ENCODE measurements at places on chromosomes 1 and 21.

- H3K4me3 ChIP-seq: no peak overlapping the region
- H3K4me1 ChIP-seq: peaks cover 9% of the 10 kb centered on the region
- H3K27me3 ChIP-seq: peaks cover 15% of the 10 kb centered on the region
- no peak for DNase-seq
Observed at GRCh38 chr1:3618531-3618880, 6.3 kb upstream of the TPRG1L start.

DNA sequence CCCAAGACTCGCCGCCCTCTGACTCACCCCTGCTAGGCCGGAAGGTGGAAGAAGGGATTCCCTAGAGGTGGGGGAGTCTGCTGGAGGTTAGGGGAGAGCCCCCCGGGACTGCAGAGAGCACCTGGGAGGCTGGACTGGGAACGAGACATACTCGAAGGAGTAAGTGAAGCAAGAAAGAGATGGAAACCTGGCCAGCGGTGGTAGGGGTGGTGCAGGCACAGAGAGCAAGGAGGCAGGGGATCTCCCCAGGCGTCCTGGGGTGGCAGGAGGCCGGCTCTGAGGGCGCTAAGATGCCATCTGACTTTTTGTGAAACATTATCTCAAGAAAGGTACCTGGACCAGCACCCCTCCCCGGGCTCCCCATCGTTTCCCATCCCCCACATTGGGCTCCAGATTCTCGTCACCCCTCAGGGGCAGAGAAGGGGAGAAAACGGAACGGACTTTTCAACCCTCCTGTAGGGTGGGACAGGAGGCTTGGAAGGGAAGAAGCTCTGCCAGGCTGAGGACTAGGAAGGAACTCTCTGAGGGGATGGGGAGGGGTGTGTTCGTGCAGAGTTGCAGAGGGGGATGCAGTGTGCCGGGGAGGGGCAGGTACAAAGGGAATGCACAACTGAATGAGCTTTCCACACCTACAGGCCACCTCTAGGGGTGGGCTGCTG lies 708 bp downstream of the CHRNB2 start:
- H3K27me3 ChIP-seq: peaks cover 31% of the 10 kb centered on the region
- H3K4me3 ChIP-seq: no peak overlapping the region
- DNase-seq: no peak
- H3K36me3 ChIP-seq: no peaks in the 10 kb centered on the region
- peaks cover 7% of the 10 kb centered on the region for H3K4me1 ChIP-seq
- no peak overlapping the region for H3K27ac ChIP-seq

- H3K4me1 ChIP-seq: no peaks in the 10 kb centered on the region
- no peak overlapping the region for H3K27ac ChIP-seq
- H3K36me3 ChIP-seq: no peaks in the 10 kb centered on the region
Observed at GRCh38 chr1:104795931-104796330, 1046.2 kb downstream of the AMY1C start.

- H3K27me3 ChIP-seq: peaks cover 5% of the 10 kb centered on the region
- H3K4me3 ChIP-seq: no peak overlapping the region
- peaks cover 2% of the 10 kb centered on the region for H3K4me1 ChIP-seq
- H3K36me3 ChIP-seq: peaks cover 7% of the 10 kb centered on the region
Observed at GRCh38 chr1:201460814-201461644, 8.0 kb downstream of the PHLDA3 start.

DNA sequence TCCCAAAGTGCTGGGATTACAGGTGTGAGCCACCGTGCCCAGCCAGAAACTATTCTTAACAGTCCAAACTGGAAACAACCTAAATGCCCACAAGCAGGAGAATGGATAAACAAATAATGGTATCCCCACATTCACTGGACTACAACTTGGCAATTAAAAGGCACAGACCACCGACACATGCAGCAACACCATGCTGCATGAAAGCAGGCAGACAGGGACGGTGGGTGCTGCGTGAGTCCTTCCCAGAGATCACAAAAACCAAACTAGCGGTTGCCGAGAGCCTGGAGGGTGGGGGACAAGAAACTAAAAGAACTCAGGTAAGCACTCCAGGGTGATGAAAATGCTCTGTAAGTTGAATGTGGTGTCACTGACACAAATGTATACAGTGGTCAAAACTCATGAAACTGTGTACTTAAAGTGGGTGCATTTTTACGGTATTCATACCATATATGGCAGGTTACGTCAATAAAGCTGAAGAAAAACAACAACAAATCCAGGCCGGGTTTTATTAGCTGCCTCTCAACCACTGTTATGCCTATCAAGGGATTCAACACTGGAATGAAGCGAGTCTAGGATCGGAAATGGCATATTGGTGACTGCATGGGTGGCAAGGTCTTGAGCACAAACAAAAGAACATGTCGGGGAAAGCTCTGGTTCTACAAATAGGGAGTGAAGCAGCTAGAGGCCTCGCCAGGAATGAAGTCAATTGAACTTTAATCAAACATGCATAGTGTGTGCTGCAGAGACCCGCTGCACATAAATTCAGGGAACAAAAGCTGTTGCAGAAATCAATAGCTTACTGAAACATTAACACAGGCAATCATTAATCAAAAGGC lies 52.4 kb downstream of the SLC45A1 start:
- peaks cover 6% of the 10 kb centered on the region for H3K36me3 ChIP-seq
- peaks cover 10% of the 10 kb centered on the region for H3K4me1 ChIP-seq
- no peak overlapping the region for H3K4me3 ChIP-seq

GRCh38 chr1:19483261-19483660 lies 2.1 kb downstream of the CAPZB start:
- peak; percentile 36 for DNase-seq
- peaks cover 46% of the 10 kb centered on the region for H3K36me3 ChIP-seq
- peak overlapping the region; percentile 91 for H3K27ac ChIP-seq
- no peaks in the 10 kb centered on the region for H3K27me3 ChIP-seq

DNA sequence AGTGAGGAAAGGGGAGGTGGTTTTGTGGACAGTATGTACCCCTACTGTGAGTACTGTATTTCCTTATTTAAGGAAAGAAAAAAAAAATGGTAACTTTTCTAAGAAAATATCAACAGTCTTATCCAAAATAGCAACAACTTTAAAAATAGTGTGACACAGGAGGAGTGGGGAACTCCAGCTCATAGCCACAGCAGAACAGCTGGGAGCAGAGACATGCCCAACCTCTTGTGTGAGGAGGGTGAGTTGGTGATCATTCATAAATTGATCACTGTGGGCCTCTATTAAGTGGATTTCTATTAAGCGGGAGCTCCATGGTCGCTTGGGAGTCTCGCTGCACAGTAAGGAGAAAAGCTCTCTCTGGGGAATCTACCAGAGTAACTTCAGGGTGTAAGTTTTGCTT lies 158.8 kb upstream of the DUSP10 start:
- no peak overlapping the region for H3K4me3 ChIP-seq
- H3K36me3 ChIP-seq: no peaks in the 10 kb centered on the region
- no peak overlapping the region for H3K27ac ChIP-seq
- peaks cover 8% of the 10 kb centered on the region for H3K27me3 ChIP-seq
- no peaks in the 10 kb centered on the region for H3K4me1 ChIP-seq

GRCh38 chr1:221074332-221074731 lies 195.1 kb downstream of the HLX start:
- no peak for DNase-seq
- peaks cover 25% of the 10 kb centered on the region for H3K4me1 ChIP-seq
- no peak overlapping the region for H3K27ac ChIP-seq

- H3K4me1 ChIP-seq: no peaks in the 10 kb centered on the region
- no peak for DNase-seq
- H3K4me3 ChIP-seq: no peak overlapping the region
- H3K27ac ChIP-seq: no peak overlapping the region
Observed at GRCh38 chr1:68210027-68210426, 22.3 kb downstream of the WLS start.

GRCh38 chr1:39926820-39927219 lies 25.1 kb upstream of the MYCL start:
- no peak for DNase-seq
- H3K36me3 ChIP-seq: no peaks in the 10 kb centered on the region

DNA sequence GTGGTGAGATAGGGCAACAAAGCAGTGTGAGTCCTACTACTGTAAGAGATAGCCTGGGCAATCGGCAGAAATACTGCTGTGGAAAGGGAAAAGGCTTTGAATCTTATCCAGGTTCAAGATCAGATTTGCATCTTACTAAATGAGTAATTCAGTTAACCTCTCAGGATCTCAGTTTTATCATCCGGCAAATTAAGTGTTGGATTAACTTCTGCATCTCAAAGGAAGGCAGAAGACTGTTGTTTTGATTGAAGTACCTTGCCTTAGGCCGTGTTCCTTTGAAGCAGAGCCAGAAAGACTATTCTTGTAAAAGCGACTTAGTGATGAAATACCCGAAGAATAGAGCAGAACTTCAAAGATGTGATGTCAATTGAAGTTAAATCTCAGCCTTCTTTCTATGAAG lies 612.9 kb upstream of the USP24 start:
- no peaks in the 10 kb centered on the region for H3K27me3 ChIP-seq
- H3K4me1 ChIP-seq: no peaks in the 10 kb centered on the region
- no peaks in the 10 kb centered on the region for H3K36me3 ChIP-seq
- no peak for DNase-seq
- no peak overlapping the region for H3K27ac ChIP-seq
- H3K4me3 ChIP-seq: no peak overlapping the region

GRCh38 chr1:158996998-158997397 lies 12.7 kb upstream of the IFI16 start:
- DNase-seq: no peak
- no peak overlapping the region for H3K27ac ChIP-seq
- H3K4me1 ChIP-seq: peaks cover 32% of the 10 kb centered on the region
- peaks cover 30% of the 10 kb centered on the region for H3K36me3 ChIP-seq
- no peak overlapping the region for H3K4me3 ChIP-seq

DNA sequence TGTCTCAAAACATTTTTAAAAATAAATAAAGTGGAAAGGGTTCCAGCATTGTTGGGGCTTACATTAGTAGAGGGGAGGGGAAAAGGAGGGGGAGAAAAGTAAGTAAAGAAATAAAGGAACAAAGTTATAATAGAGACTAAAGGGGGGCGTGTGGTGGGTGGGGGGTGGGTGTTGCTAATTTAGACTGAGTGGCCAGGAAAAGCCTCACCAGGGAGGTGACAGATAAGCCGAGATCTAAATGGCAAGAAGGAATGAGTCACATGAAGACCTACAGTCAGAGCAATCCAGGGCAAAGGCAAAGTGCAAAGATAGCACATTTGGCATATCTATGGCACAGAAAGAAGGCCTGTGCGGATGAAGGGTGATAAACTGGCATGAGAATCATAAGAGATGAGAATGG lies 7.5 kb downstream of the MPL start:
- H3K27me3 ChIP-seq: no peaks in the 10 kb centered on the region
- H3K4me3 ChIP-seq: no peak overlapping the region
- H3K27ac ChIP-seq: no peak overlapping the region
- H3K4me1 ChIP-seq: peaks cover 6% of the 10 kb centered on the region
- DNase-seq: peak; percentile 23

DNA sequence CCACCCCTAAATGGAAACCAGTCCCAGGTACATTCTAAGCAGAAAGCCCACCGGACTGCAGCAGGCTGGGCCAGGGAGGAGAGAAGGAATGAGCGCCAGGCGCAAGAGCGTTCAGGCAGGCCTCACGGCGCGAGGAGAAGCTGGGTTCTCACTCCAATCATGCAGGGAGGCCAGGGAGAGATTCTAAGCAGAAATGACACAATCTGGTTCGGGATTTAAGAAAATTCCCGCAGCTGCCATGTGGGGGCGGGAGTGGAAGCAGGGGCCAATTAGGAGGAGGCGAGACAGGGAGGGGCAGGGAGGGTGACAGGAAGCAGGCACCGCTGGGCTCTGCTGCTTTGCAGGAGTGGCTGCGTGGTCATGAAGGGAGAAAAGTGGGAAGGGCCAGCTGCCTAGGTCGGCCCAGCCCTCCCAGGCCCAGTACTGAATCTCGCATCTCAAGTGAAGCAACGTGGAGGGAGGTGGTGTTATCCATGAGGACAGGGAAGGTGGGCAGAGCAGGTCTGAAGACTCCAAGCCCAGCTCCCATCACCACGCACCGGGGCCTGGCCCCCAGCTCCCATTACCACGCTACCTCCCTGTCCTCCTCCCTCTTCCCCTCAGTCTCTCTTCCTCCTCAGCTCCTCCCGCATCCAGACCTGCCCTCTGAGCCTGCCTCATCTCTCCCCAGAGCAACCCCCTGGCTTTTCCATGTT lies 11.8 kb downstream of the NPHP4 start:
- H3K36me3 ChIP-seq: peaks cover 11% of the 10 kb centered on the region
- no peak for DNase-seq
- peaks cover 32% of the 10 kb centered on the region for H3K4me1 ChIP-seq
- peak overlapping the region; percentile 61 for H3K27ac ChIP-seq
- H3K4me3 ChIP-seq: no peak overlapping the region
- no peaks in the 10 kb centered on the region for H3K27me3 ChIP-seq

- DNase-seq: no peak
- peaks cover 6% of the 10 kb centered on the region for H3K27me3 ChIP-seq
- H3K4me1 ChIP-seq: no peaks in the 10 kb centered on the region
- no peak overlapping the region for H3K27ac ChIP-seq
Observed at GRCh38 chr1:19564366-19564765, 79.0 kb upstream of the CAPZB start.

GRCh38 chr1:231172411-231172810 lies 10.6 kb downstream of the TRIM67 start:
- DNase-seq: no peak
- H3K36me3 ChIP-seq: no peaks in the 10 kb centered on the region
- H3K4me1 ChIP-seq: no peaks in the 10 kb centered on the region
- H3K27me3 ChIP-seq: peaks cover 28% of the 10 kb centered on the region
- no peak overlapping the region for H3K4me3 ChIP-seq

GRCh38 chr1:172340520-172340919 lies 80.0 kb upstream of the C1orf105 start:
- peaks cover 44% of the 10 kb centered on the region for H3K4me1 ChIP-seq
- DNase-seq: no peak

DNA sequence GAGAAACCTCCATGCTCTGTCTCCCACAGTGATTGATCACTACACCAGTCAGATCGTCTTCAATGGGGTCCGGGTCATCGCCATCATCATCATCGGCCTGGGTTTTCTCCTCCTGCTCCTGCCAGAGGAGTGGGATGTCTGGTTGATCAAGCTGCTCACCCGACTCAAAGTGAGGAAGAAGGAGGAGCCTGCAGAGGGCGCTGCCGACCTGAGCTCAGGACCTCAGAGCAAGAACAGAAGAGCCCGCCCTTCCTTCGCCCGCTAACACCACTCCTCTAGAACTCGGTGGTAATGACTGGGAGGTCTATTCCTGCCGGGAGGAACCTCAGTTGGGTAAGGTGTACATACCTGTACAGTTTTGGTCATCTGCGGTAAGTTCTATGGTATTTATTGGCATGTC lies 50.3 kb upstream of the COA6 start:
- H3K27ac ChIP-seq: no peak overlapping the region
- H3K36me3 ChIP-seq: no peaks in the 10 kb centered on the region
- H3K4me1 ChIP-seq: peaks cover 25% of the 10 kb centered on the region

GRCh38 chr1:221855156-221855555 lies 113.3 kb upstream of the DUSP10 start:
- no peak overlapping the region for H3K27ac ChIP-seq
- H3K4me1 ChIP-seq: peaks cover 2% of the 10 kb centered on the region
- DNase-seq: no peak
- H3K4me3 ChIP-seq: no peak overlapping the region

GRCh38 chr1:109191891-109192290 lies 21.8 kb upstream of the SARS1 start:
- no peaks in the 10 kb centered on the region for H3K4me1 ChIP-seq
- H3K4me3 ChIP-seq: no peak overlapping the region
- H3K36me3 ChIP-seq: no peaks in the 10 kb centered on the region
- no peaks in the 10 kb centered on the region for H3K27me3 ChIP-seq
- no peak overlapping the region for H3K27ac ChIP-seq

Measured in T-helper 2 cell treated with Interferon-gamma antibody and Interleukin-4, amounts not matched to agents 5 μg/mL and 100 μg/mL, for 36 hours (primary cell).